Stimulated activated CD4-positive, alpha-beta T cell treated with anti-CD3 and anti-CD28 coated beads, Interleukin-15, amount 100 ng/mL, for 1 hour (primary cell): ENCODE measurements at places on chromosomes 1 and 21.

DNA sequence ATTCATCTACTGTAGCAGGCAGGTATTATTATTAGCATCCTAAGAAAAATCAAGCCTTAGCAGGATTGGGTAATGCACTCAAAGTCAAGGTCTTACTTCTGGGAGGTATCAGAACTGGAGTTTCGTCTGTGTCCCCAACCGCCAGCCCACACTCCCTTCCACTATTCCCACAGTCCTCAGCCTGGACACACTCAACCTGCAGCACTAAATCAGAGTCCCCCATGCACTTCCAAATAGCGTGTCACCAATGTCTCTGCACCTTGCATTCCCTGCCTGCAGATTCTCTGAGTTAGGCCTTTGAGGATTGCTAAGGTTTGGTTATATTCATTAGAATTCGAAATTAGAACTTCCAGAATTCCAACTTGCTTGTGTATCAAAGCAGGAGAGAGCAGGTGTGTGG lies 3.9 kb downstream of the LYPD8 start:
- no peak for DNase-seq

DNA sequence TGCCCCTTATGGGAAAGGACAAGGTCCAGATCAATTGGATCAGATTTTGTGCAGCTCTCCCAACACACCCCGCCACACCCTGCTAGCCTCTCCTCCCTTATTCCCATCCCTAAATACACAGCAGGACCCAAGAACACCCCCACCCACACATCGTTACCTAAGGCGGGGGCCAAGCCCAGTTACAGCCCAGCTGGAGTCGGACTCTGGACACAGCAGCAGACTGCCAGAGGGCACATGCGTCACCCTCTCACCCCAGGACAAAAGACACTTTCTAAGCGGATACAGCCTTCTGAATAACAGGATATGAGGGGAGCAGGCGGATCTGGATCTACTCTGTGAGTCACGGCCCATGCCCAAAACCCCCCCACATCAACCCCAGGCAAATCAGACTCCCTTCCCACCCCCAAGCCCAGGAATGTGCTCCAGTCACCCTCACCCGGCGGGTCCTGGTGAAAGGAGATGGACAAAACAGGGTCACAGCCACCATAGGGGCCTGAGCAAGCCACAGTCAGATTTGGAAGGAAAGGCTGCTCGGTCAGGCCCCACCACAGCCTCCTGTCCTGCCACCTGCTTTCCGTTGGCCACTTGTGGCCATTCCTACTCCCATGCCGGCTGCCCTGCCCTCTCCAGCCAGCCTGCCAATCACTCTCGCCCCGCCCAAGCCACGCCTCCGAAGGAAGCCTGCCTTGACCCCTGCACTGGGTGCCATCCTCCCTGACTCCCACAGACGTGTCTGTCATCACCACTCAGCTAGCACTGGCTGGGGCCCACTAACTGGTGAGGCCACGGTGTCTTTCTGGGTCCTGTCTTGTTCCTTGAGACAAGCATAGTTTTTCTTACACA lies 4.0 kb downstream of the S100A16 start:
- no peak for DNase-seq

GRCh38 chr21:32496568-32496967 lies 84.1 kb downstream of the EVA1C start:
- no peak for DNase-seq

DNA sequence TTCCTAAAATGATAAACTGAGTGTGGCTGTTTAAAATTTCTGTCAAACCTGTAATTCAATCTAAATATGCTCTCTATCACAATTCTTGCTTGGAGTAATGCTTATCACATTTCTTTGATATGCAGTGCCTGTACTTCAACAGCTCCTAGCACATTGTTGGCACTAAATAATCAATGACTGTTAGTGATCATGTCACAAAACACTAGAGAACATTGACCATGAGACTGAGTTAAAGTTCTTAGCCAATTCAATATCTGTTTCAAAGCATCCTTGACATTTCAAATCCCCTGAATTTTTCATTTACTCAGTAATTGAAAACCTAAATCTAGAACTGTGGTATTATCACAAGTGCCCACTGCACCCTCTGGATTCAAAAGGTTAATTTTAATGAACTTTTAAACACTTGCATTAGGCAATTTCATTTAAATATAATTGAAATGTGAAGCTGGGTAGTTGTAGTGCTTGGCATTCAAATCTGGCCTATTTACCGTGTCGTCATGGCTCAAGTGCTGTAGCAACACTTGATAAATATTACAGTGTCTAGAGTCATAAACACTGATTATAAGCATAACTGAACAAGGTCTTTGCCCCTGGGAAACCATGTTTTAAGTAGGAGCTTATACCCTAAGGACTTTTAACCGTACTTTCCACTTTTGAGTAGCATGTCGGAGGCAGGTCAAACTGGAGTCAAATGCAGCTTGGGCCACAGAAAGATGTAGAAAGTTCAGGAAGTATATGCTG lies 143.6 kb downstream of the LRRC7 start:
- DNase-seq: no peak

- no peak for DNase-seq
Measured at GRCh38 chr1:215128504-215128903, 46.0 kb downstream of the KCNK2 start.

- DNase-seq: no peak
Measured at GRCh38 chr1:71557138-71557537, 476.3 kb upstream of the ZRANB2 start.

- no peak for DNase-seq
Measured at GRCh38 chr1:40636777-40637176, 28.7 kb downstream of the RIMS3 start.

DNA sequence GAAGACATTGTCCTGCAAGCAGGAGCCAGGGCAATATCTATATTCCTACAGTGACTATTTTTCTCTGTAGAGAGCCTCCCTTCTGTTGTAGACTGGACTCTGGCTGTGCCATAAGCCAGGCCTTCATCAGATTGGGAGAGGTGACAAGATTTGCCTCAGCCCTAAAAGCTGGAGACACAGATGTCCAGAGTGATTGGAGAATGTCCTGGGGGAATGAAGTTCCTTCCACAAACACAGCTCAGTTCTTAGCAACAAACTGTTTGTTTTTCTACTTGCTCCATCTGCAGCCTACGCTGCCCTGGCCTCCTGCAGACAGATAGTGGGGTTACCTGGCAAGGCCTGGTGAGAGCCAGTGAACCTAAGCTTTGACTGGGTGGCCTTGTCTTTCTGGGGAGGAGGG lies 29.9 kb upstream of the SNX27 start:
- no peak for DNase-seq

- DNase-seq: no peak
Measured at GRCh38 chr1:1921459-1921862, 2.4 kb upstream of the TMEM52 start.

DNA sequence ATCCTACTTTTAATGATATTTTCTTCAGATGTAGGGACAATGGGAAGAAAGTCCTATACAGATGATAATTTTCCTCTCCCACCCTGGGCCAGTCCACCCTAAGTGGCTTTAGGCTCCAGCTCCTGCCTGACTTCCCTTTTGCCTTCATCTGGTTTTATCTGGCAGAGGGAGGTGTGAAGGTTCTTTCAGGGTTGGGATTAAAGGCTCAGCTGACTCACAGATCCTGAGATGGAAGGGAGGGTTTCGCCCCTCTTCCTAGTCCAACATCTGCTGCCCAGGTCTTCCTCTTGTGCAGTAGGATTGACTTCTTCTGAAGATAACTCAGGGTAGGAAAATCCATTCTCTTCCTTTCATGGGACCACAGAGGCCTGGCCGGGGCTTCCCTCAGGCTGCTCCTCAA lies 362.4 kb upstream of the KAZN start:
- DNase-seq: no peak

DNA sequence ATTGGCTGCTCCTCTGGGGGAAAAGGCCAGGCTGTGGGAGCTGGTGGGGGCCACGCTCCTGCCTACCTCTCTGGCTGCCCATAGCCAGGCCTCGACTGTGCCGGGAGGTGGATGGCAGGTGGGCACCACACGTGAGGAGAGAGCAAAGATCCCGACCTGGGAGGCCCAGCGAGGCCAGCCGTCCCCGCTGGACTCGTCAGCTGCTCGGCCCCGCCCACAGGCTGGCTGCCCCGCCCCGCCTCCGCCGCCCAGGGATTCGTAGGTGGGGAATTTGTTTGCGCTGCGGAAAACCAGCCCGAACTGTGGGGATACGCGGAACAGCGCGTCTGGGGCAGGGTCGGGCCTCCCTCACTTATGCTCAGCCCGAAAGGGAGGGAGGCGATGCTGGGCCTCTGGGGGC lies 31.7 kb downstream of the TP73 start:
- no peak for DNase-seq

GRCh38 chr21:42360317-42360716 lies 6.0 kb downstream of the TFF1 start:
- DNase-seq: no peak

DNA sequence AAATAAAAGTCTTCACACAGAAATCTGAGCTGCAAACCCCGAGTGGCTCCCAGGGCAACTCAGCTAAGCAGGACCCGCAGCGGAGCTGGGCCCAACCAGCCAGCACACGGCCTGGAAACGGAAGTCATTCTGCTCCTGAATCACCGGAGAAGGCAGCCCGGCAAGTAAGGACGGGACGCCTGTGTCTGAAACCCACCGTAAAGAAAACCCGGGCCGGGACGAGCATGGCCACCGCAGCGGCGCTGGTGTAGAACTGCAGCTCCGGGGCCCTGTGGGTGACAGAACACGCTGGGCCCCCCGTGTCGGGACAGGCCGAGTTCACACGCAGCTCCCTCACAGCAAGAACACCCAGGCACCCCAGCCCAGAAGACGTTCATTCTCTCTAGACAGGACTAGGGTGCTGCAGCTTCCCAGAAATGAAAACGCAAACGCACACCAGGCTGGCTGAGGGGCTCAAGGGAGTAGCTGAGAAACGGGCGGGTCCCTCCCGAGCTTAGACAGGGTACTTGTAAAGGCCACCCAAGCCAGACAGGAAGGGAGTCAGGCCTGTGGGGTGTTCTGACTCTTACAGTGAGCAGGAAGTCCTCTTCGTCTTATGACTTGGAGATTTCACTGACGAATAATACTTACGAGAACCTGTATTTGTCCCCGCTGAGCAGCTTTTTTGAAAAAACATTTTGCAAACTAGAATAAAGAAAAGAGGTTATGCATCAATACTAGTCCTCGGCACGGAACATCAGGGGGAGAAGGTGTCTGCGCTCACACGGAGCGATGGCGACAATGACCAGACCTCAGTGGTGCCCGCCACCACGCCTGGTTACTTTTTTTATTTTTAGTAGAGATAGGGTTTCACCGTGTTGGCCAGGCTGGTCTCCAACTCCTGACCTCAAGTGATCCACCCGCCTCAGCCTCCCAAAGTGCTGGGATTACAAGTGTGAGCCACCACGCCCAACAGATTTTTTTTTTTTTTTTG lies 10.9 kb upstream of the CDK11B start:
- DNase-seq: no peak
